ENCODE measurements at places on chromosomes 6 and 20.
A peak's percentile ranks its signal among the peaks of the same experiment; 100 is the strongest.

DNA sequence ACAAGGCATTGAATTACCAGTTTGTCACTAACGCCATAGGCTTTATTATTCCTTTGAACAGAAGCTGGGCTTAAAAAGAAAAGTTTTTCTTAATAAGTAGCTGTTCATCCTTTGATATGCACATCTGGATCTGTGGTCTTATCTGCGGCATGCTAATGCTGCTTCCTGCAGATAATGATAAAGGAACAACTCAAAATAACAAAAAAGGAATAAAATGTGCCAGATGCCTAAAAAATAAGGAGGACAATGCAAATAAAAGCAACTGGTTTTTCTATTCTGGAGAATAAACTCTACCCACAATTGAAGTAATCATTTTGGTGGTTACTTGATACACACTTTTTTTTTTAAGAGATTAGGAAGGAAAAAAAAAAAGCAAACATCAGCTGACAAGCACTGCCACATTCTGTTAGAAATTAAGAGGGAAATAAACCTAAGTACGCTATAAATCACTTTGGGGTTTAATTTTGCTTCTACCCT lies 156.8 kb upstream of the SALL4 start:
- DNase-seq: no peak

- DNase-seq: peak; percentile 51
These were observed 207.6 kb upstream of the CDH4 start for GRCh38 chr20:61044499-61044898.

DNA sequence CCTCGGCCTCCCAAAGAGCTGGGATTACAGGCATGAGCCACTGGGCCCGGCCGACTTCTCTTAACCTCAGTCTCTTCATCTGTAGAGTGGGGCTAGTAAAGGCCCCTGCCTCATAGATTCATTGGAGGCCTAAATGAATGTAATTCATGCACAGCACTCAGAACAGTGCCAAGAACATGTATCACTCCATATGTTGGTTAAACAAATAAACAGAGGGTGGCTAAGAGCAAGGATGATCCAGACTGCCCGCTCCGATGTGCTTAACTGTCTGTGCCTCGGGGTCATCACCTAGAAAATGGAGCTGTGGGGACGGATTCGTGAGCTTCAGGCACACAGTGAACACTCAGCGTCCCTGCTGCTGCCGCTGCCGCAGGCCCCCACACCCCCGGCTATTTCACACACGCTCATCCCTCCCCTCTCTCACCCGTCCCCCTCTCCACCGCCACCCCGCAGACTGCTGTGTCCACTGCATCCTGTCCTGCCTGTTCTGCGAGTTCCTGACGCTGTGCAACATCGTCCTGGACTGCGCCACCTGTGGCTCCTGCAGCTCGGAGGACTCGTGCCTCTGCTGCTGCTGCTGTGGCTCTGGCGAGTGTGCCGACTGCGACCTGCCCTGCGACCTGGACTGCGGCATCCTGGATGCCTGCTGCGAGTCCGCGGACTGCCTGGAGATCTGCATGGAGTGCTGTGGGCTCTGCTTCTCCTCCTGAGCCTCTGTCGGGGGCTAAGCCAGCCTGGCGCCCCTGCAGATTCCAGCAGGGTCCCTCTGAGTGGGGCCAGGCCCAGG lies 14.8 kb downstream of the MDFI start:
- no peak for DNase-seq

- DNase-seq: no peak
These were observed 14.2 kb downstream of the SLX4IP start for GRCh38 chr20:10449270-10449669.

DNA sequence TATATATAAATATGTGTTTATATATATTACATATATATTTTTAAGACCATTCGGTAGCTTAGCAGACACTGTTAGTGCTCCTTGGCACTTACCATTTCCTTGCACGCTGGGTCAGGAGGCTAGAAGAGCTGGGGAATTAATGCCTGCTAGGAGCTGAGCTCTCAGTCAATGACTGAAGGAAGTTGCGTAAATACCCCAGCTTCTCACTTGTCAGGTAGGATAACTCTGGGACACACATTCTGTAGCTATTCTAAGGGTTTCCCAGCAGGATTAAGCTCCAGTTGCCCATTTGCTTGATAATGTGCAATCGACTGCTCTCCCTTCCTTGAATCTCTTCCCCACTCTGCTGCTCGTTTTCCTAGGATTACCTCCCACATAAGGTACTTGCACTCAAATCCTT lies 15.7 kb upstream of the DNAAF9 start:
- no peak for DNase-seq

DNA sequence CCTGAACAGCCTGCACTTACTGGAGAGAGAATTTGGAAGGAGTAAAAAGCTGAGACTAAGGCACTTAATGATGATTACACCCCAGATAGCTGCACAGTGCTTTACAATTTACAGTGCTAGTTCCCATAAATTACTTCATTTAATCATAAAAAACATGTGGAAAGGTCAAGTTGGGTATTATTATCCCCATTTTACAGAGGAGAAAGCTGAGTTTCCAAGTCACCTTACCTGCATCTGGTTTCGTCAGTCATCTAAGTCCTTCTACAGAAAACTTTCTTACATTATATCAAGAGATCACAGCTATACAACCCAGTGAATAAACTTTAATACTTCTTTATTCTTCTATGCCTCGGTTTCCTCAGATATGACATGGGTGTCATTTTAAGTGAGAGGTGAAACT lies 3.3 kb downstream of the PTPRK start:
- no peak for DNase-seq

- peak; percentile 89 for DNase-seq
These were observed 65.7 kb upstream of the TOP1 start for GRCh38 chr20:40962733-40963504.

- peak; percentile 89 for DNase-seq
These were observed at the start of gene MYO6 for GRCh38 chr6:75748743-75749538. TSS of gene MYO6 (plus strand) at chr6:75749239. CDS start at chr6:75817548, 68,309 bp downstream.

- no peak for DNase-seq
These were observed 2.0 kb downstream of the MAN1A1 start for GRCh38 chr6:119347466-119348095.

GRCh38 chr6:138416206-138416605 lies 12.2 kb downstream of the HEBP2 start:
- DNase-seq: no peak

DNA sequence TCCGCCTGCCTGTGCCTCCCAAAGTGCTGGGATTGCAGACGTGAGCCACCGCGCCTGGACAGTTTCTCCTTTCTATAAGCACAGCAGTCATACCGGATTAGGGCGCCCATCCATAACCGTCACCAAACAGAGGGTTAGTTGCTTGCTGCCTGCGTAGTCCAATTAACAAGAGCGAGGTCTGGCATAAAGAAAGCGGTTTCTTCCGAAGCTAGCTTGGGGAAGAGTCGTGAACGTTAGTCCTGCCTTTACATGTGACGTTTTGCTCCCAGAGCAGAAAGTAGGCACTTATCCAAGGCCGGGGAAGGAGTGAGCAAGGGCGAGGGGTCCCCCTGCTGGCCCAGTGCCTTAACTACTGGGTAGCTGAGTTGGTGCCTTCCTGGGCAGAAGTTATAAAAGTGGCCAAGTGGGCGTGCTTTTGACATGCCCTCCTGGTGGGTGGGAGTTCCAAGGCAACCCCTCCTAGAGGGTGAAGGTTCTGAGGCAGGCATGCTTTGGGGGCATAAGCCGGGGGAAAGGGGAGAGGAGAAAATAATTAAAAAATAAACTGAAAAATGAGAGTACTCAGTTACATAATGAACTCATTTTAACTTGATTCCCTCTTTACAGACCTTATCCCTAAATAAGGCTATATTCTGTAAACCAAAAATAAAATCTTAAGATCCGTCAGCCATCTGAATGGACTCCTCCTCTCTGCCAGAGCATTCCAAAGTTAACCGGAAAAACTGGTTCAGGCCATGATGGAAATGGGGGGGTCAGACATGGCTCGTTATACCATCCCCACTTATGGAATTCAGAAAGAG lies 88.0 kb downstream of the FAM217A start:
- DNase-seq: peak; percentile 85

DNA sequence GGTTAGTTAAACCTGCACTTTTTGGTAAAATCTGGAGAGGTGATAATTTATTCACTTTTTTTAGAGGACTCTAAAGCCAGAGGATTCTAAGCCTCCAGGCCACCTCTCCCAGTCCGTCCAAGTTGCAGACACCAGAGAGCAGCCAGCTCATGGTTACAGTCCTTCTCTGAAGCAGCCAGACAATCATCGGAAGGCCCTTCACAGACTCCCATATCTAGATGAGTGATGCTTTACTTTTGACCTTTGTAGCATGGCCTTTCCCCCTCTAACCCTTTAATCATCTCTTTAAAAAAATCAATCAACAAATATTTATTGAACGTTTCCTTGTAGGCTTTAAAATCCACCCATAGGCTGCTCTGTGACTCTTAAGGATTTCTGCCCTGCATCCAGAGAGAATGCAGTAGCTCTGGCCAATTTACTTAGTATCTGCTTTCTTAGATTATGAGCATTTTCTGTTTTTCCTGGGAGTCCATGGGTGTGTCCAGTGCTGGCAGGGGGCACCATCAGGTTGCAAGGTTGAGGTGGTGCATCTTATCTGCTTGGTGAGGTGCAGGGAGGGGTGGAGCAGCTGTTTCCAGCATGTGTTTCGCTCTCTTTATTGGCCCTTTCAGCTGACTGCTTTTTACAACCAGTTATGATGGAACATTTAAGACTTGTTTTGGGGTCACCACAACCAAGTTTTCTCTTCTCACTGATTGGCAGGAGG lies 58.6 kb downstream of the JARID2 start:
- DNase-seq: no peak

DNA sequence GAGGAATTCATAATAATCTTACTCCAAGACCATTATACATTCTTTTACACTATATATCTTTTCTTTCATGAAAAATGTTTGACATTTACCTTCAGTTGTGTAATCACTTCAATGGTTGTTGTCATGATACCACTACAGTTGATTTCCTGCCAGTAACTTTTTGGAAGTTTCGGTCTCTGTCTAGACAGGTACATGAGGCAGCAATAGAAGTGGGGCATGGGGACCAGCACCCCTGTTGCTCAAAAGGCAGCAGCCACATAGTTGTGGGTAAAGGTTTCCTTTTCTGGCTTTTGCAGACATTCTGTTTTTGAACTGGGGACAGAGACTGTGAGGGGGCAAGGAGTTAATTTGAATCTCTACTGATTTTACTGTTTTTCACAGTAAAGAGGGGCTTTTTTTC lies 14.1 kb downstream of the SAMD5 start:
- no peak for DNase-seq

- no peak for DNase-seq
These were observed 20.7 kb upstream of the DST start for GRCh38 chr6:56663344-56663743.

GRCh38 chr20:53949319-53949839 lies 121.0 kb downstream of the BCAS1 start:
- DNase-seq: no peak

DNA sequence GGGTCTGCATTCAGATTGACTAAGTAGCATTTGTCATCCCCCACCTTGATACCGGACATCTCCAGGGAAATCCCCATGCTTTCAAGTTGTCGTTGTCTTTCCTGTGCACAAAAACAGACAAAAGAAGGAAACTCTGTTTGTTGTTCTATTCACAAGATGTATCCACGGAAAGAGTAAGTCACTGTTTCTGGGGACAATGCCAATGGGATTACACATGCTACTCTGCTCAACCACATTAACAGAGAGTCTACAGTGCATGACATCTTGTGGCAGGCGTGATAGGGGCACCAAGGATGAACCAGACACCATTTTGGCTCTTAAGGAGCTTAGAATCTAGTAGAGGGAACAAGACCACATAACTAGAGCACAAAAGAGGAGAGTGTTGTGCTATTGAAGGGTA lies 124.4 kb upstream of the NUP153 start:
- DNase-seq: no peak

GRCh38 chr6:17808609-17809008 lies 101.9 kb upstream of the NUP153 start:
- no peak for DNase-seq

GRCh38 chr6:156729248-156729647 lies 47.9 kb upstream of the ARID1B start:
- no peak for DNase-seq

GRCh38 chr20:47359530-47360296 lies 3.2 kb upstream of the ZMYND8 start:
- DNase-seq: no peak

- DNase-seq: no peak
These were observed 161.3 kb upstream of the PHACTR1 start for GRCh38 chr6:12555267-12555666.

DNA sequence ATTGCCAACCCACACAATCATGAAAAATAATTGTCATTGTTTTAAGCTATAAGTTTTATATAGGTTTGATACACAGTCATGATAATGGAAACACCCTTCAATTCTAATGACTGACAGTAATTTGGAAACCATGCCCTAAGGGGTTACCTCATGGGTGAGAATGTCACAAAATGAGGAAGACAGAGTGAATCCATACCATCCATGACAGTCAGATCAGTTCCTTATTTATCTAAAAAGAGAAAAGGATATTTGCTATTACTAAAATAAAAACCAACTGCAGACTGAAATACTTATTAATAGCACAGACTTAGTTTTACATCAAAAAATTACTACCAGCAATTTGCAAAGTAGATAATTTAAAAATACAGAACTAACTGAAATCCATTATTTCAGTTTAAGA lies 437.8 kb downstream of the UTRN start:
- DNase-seq: no peak

DNA sequence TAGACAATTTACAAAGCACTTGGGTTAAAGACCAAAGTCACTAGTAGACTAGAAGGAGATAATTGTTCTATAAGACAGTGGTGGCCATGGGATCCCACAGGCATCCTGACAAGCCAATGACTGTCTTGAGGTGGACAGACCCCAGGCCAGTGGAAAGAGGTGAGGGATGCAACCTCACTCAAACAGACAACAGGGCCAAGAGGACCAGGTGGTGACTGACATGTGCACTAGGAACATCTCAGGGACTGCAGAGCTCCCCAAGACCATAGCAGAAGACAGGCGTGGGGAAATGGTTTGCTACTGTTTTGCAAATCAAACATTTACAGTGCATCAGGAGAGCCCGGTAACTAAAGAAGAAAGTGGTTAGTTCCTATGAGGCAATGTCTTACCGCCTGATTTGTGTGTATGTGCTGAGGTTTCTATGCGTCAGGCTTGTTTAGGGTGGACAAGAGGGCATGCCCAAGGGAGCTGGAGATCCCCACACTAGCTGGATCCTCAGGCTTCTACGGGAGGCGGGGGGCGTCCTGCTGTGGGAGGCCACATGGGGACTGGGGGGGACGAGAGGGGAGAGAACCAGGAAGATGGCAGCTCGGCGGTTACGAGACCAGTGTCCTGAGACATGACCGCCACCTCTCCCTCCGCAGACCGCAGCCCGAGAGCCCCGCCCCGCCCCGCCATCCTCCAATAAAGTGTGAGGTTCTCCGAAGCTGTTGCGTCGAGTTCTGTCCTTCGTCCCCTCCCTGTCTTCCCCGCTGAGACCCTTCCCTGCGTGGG lies 623 bp upstream of the MRPS26 start:
- peak; percentile 83 for DNase-seq

Data from iPS-NIHi11 (cell line).